ENCODE measurements at places on chromosomes 3 and 15.

DNA sequence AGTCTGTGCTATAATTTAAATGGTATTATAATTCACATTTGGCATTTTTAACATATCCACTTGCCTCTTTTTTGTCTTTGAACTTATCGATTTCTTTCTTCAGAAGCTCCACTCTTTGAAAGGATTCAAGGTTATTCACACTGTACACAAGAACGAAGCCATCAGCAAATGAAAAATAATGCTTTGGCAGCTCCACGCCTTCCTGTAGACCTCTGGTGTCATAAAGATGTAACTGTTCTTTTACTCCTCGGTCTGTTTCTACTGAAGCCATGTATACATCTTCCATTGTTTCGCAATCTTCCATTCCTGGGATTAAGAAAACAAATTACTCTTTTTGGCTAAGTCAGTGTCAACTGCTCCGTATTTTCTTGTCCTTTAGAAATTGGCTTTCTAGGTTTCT lies 16.0 kb downstream of the NKIRAS1 start:
- no peak for DNase-seq

DNA sequence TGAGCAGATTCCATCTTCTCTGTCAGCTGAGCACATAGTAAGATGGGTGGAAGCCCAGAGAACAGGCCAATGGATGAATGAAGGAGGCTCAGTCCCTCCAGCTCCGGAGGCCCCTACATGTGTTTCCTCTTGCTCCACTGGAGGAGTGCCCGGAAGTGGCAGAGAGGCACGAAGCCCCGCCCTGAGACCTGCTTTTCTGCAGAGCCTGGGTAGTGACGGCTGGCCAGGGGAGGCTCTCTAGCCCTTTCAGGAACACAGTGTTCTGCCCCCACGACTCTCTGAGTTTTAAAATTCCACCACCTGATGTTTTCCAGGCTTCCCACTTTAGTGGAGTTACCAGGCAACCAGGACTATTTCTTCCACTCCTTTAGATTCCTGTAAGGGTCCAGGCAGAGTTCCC lies 149.4 kb upstream of the SLC6A11 start:
- peak; percentile 31 for DNase-seq

- no peak for DNase-seq
These were observed 554.2 kb upstream of the KCNMB2 start for GRCh38 chr3:177982034-177982433.

GRCh38 chr3:123068601-123069381 lies 2.0 kb downstream of the PDIA5 start:
- DNase-seq = no peak

GRCh38 chr3:134333522-134334181 lies 40.6 kb downstream of the AMOTL2 start:
- no peak for DNase-seq

- no peak for DNase-seq
These were observed 43.4 kb upstream of the LMCD1 start for GRCh38 chr3:8458238-8458661.

GRCh38 chr15:40063563-40064011 lies 24.6 kb upstream of the SRP14 start:
- no peak for DNase-seq

- DNase-seq = no peak
These were observed 1003.2 kb downstream of the ROBO1 start for GRCh38 chr3:78764634-78765033.

DNA sequence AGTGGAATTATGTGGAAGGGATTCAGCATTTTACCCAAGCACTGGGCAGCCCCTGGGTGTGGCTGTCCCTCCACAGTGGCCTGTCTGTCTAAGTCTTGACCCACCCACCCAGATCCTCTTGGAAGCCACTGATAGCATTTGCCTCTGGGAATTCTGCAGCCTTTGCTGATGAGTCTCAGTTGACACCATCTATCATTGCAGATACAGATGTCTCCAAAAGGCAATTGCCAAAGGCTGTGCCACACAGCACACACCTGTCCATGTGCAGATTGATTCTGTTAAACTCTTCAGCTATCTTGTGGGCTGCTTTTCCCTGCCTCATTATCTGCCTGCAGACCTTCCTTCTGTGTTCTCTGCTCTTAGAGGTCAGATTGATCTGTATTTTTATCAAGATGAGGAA lies 18.1 kb downstream of the CX3CR1 start:
- no peak for DNase-seq

DNA sequence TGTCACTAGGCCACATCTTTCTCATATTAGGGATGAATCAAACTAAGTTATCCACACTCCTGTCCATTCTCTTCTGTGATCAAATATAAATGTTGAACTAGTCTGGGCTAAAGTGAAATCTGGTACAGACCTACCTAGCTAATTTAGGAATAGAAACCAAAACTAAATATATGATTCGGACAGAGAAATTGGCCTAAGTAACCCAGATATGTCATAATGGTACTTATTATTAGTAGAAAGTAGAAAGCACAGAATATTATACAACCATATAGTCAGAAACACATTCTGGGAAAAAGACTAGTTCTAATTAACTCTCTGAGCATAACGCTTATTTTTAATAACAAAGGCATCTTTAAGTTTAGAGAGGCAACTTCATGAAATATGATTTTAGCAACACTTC lies 389.0 kb downstream of the LSAMP start:
- DNase-seq = no peak

DNA sequence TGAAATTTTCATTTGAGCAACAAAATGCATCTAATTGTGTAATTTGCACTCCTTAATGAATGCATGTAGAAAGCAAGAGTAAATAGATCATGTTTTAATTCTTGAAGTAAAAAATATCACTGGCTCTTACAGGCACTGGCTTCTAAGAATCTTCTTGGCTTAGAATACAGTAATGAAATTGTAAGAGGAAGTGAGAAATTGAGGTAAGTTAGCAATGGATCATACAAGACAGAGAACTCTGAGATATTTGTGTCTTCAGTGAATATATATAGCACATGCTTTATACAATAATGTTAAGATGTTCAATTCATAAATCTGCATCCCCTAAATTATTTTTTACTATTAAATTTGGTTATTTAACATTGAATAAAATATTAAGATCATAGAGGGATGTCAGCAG lies 465.0 kb downstream of the CNTN3 start:
- DNase-seq = no peak

GRCh38 chr3:62793946-62794345 lies 81.3 kb downstream of the CADPS start:
- DNase-seq = no peak

DNA sequence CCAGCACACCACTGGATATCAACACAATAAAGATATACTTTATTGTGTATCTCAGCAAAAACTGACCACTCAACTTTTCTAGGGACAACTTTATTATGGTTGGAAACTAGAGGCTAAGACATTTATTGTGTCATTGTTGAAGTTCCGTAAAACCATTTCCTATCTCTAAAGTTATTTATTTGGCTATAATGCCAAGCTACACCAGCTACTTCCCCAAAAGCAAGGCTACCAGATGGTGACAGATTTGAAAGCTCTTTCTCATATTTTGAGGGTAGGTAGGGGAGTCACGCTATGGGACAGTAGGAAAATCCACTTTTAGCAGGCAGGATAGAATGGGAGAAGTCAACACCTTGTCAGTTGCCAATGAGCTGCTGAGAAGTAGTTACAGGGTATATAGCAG lies 834.6 kb upstream of the CFAP20DC start:
- DNase-seq = peak; percentile 87

- DNase-seq = no peak
These were observed 46.4 kb downstream of the LRIG1 start for GRCh38 chr3:66454464-66454859.

GRCh38 chr3:44076221-44076829 lies 165.4 kb upstream of the TOPAZ1 start:
- no peak for DNase-seq

DNA sequence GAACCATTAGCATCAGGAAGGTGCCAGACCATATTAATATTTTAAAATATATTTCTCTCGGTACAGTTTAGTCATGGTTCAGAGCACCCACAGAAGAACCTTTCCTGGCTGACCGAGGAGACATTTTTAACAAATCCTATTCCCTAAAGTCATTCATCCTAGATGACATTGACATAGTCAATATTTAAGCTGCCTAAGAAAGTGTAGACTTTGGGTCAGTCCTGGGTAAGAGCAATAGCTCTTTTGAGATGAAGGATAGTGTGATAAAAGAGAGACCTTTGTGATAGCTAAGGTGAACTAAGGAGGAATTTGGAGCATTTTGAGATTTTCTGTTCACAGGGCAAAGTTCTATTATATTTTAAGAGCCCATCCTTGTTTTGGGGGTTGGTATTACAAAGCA lies 47.5 kb downstream of the ZNF609 start:
- no peak for DNase-seq

DNA sequence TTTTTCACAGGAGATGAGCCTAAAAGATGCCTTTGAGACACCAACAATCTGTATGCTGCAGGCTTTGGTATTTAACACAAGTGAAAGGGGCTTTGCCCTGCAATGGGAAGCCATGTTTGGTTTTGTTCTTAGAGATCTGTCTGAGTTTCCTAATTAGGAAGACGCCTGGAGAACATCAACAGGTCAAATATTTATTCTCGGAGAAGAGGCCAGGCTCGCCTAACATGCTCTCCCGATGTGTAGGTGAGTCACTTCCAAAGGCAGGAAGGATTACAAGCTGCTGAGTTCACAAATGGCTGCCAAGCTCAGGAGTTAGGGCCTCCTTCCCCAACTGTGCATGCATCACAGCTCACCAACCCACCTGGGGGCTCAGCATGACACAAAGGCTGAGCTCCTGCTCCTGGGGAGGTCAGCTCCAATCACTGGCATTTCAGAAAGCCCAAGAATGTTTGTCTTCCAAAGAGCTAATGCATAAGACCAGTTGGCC lies 119.5 kb upstream of the PRICKLE2 start:
- no peak for DNase-seq

DNA sequence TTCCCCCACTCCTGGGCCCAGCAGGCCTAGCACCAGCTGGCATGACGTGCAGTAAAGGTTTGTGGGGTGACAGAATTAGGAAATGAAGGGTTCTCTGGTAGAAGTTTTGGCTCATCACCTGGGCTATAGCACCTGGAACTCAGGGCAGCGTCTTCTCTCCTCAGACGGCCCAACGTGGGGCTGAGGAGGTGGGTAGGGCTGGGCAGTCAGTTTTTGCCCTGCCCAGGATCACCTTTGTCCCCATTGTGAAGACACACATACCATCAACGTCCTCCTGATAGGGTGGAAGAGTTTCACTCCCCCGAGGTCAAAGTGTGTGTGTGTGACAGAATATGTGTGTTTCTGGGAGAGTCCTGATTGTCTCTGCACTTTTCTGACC lies 12.1 kb downstream of the KBTBD13 start:
- DNase-seq = no peak

DNA sequence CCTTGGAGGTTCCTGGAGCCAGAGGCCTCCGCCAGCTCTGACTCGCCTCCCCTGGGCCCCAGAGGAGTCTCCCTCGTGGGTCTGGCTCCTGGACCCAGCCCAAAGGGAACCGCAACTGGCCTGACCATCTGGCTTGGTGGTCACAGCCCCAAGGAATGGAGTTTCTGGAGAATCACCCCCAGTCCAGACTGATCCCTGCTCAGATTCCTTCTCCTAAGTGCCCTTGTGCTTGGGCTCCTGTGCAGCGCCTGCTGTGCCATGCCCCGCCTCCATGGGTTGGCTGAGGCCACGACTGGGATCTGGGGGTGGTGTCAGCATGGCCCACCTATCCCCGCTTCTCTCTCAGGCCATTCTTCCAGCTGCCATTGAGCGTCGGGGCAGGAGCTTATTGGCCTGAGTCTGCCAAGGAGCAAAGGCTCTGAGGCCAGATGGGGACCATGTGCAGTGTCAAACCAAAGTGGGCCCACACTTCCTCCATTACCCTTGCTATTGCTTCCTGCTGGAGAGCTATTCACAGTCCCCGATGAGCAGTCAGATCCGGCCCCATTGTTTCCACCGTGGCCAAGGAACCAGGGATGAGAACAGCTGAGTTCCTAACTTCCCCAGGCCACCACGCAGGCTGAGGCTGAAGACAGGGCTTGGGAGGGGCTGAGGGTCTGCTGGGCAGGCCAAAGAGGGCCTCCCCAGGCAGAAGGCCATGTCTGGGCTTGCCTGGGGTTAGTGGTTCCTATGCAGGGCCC lies 19.0 kb downstream of the CSPG4 start:
- DNase-seq = peak; percentile 53

DNA sequence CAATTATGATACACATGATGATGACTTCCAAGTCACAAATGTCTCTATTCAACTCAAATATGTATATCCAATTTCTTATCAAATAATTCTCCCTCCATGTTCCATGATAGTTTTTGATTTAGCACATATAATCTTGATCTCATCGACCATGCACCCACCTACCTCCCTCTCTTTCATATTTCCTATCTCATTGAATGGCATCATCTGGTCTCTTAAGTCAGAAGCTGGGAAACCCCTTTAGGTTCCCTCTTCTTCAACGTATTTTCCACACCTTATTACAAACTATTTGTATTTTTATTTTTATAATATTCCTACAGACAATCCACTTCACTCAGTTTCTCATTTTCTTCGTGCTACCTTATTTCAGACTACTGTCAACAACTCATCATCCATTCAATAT lies 56.9 kb upstream of the DPH6 start:
- no peak for DNase-seq

DNA sequence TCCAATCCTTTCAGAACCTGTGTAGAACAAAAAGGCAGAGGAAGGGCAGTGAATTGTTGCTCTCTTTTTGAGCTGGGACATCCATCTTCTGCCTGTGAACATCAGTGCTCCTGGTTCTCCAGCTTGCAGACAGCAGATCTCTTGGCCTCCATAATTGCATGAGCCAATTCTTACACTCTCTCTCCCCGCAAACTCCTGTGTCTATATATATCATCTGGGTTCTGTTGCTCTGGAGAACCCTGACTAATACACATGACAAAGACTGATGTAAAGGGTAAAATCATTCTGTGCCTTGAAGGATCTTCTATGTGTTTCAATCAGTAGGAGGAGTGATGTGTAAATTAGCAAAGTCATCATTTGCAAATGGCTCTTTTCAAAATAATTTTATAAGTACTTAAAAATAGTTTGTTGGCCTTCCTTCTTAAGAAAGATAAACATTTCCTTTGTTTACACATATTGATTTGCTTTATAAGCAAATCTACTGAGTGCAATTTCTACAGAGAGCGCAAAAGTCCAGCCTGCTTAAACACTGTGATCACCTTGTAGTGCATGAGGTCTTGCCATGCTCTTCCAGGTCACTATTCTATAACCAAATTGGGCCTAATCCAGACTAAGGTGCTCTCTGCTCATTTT lies 154.9 kb upstream of the ANKRD28 start:
- no peak for DNase-seq

DNA sequence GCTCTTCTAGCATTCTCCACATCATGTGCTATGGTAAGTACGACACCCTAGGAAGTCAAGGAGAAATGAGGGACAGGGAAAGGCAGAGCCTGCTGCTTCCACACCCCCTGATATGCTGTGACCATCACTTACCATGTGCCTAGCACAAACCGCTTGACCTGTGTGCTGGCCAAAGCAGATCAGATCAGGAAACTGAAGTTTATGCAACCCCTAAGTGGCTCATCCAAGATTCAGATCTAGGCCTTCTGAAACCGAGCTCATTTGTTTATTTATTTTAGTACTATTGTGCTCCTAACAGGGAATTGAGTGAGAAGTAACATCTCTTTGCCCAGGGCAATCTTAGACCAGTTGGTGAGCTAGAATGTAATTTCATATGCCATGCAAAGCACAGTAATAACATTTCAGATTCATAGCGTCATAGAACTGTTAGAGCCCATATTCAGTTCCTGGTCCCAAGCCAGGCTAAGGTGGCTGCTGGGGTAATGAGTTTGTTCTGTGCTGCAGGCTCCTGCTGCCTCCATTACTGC lies at the start of gene RTP2:
RTP2 (minus strand) TSS at position 51 of the 527 bp plus-strand sequence. CDS start 429 bp downstream, outside the sequence.
- no peak for DNase-seq
